ENCODE measurements at places on chromosomes 4 and X.

DNA sequence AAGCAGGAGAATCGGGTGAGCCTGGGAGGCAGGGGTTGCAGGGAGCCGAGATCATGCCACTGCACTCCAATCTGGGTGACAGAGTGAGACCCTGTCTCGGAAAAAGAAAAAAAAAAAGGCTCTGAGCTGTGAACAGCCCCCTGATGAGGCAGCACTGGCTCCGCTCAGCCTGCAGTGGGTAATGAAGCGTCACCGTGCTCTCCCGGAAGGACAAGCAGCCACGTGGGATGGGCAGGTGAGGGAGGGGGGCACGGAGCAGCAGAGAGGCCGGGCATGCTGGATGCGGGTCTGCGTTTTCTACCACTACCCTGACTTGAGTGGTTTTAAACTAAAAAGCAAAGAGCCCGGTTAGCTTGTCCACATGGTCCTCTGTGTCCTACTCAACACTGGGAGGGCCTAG is 15.5 kb downstream of the TACC3 start:
- DNase-seq = no peak

DNA sequence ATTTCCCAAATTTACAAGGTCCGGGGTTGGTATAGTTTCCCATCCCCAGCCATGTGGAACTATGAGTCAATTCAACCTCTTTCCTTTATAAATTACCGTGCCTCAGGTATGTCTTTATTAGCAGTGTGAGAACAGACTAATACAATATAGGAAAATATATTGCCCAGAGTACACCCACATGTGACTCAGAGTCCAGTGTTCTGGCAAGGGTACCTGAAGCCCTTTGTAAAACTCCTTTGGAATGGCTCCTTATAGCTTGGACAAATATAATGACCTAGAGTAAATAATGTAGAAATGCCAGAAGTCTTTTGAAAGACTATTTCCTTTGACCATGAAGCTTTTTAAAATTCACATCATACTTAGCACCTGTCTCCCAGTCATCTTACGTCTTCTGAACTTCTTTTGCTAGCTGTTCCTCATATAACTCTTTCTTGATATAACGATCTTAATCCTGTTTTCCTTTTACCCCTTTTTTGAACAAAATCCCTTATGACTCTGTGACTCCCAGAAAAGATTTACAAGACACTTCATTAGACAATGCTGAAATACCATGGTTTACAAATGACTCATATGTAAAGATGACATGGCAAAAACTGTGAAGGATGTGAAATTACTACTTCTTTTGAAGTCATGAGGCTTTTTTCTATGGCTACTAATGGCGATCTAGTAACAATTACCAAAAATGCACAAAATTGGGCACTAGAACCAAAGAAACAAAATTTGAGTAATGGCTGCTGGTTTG is 408.9 kb downstream of the NAP1L3 start:
- no peak for DNase-seq

- DNase-seq = no peak
Measured at GRCh38 chrX:9682456-9682855, 83.2 kb downstream of the GPR143 start.

GRCh38 chrX:134591502-134591901 is 66.8 kb downstream of the PLAC1 start:
- DNase-seq = no peak

DNA sequence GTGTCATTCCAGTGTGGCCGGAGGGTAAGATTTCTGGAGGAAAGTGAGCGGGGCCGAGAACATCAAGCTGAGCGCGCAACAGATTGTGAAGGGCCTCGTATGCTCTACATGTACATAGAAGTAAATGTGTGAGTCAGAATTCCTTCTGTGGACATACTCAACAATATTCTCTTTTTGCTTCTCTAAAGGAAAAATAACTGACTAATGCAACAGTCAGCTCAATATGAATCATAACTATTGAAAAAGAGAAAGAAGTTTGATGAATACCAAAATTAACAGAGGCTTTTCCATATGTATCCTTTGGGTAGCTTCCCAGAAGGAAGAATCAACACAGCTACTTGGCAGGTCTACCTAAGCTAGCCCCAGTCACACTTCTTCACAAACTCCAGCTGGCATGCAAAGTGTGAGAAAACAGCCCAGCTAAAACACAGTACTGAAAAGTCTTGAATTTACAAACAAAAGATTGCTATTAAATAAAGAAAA is 87.5 kb upstream of the ZFP42 start:
- no peak for DNase-seq

- DNase-seq = peak; percentile 68
Measured at GRCh38 chrX:149458586-149458985, 46.5 kb downstream of the IDS start.

- DNase-seq = no peak
Measured at GRCh38 chrX:70169281-70169680, 8.0 kb upstream of the DGAT2L6 start.

DNA sequence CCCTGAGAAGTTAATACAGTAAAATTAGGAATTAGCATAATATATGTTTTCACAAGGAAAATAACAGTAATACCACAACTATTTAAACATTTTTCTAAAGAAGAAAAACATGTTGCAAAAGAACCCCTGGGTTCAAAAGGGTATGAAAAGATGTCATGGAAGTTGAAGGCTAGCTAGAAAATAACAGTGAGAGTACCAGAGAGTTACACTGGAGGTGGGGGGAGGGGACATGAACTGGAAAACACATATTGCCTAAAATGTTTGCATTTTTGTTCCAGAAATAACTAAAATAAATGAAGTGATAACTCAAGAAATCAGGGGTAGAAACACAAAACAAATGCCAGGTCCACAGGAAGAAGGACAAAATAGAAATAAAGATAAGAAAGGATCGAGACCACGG is 336.6 kb upstream of the MAD2L1 start:
- DNase-seq = no peak

DNA sequence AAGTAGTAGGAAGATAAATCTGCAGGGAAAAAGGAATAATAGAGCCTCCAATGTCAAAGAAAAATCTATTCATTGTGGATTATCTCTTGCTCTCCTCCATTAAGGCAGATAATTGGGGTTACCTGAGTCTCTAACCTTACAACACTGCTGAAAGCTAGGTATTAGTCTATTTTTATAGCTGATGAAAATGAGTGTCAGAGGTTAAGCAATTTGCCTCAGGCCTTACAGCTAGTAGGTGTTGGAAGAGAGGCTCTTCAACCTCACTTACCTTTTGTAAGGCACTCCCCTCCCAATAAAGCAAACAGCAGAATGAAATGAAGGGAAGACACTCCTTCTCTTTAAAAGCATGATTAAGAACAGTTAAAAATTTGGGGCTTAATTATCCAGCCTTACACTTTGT is 45.4 kb upstream of the GAB1 start:
- DNase-seq = no peak

GRCh38 chr4:53974561-53974960 is 89.8 kb downstream of the CHIC2 start:
- no peak for DNase-seq

DNA sequence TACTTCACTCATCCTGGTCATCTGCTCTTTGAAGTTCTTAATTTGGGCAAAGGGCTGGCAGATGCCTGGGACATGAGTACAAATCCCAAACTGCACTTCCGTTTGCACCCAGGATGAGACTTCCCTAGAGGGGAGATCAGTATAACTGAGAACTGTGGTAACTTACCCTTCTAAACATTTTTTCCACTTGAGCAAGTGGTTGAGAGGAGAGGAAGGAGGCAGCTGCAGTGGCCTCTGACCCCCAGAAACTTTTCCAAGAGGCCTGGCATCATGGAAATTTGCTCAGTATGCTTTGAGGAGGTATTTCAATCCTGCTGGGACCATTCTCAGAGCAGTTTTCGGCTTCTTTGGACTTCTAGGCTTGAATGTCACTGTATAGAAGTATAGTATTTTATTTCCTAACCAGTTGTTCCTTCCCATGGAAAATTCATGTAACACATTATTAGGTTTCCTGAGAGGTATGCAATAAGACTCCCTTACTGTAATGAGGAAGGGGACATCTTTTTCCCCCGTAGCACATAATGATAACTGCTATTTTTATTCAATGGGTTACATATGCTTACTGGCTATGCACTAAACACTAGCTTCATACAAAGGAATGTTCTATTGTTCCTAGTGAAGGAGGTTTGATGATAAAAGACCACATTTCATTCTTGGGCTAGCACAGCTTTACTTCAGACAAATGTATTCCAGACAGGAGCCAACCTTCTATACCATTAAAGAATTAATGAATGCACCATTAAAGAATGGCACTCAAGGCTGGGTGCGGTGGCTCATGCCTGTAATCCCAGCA is 129.3 kb downstream of the SHROOM3 start:
- DNase-seq = no peak

- DNase-seq = peak; percentile 45
Measured at GRCh38 chr4:147984065-147984777, 252.3 kb downstream of the ARHGAP10 start.

- no peak for DNase-seq
Measured at GRCh38 chr4:6352031-6352692, 82.5 kb downstream of the WFS1 start.

- DNase-seq = no peak
Measured at GRCh38 chr4:115272185-115272584, 158.8 kb upstream of the NDST4 start.

DNA sequence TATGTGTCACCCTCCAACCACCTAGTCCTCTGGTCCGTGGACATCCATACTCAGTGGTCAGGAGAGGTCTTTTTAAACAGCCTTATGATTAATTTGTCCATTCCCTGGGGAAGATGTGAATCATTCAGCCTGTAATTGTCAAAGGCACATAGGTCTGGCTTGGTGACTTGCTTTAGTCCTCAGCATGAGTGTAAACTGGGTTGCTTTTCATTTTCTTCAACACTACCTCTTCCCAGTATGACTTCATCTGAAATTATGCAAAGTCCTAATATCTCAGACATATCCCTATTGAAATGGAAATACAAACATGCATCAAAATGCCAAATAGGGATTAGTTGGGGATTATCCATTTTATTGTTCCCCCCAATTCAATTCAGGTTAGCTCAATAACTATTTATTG is 208.3 kb upstream of the AMOT start:
- no peak for DNase-seq

- peak; percentile 55 for DNase-seq
Measured at GRCh38 chrX:45801554-45801953, 600.9 kb upstream of the DIPK2B start.

DNA sequence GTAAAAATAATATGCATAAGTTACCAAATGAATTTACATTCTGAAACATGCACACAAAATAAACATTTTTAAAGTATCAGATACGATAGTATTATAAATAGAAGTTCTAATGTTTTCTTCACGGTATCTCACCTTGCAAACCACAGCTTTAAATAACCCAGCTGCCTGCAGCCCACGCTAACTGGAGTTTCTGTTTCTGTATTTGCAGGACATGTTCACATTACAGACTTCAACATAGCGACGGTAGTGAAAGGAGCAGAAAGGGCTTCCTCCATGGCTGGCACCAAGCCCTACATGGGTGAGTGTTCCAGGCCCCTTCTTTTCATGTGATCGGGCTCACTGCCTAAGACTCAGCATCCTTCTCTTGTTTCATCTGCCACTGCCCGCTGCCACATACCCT is 291.7 kb downstream of the EVC2 start:
- no peak for DNase-seq

DNA sequence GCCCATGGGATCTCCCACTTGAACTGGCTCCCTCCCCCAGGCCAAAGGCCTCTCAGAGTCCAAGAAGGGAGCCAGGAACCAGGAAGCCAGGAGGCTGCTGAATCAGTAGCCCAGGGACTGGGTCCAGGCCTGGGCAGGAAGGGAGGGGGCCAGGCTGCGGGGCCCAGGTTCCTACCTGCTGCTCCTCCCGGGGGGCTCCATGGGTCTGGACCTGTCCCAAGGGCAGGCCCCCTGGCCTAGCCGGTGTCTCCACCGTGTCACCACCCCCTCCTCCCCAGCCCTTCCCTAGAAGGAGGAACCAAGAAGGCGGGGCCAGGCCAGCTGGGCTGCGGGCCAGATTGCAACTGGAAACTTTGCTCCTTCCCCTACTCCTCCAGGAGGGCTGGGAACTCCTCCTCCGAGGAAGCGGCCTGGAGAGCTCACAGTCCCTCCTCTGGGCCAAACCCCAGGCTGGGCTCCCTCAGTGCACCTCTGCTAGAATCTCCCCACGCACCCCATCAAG is at the start of gene IQSEC2:
IQSEC2 (minus strand) TSS at position 264 of the 502 bp plus-strand sequence.
- peak; percentile 44 for DNase-seq

GRCh38 chr4:174538876-174539250 is 16.6 kb upstream of the HPGD start:
- no peak for DNase-seq

DNA sequence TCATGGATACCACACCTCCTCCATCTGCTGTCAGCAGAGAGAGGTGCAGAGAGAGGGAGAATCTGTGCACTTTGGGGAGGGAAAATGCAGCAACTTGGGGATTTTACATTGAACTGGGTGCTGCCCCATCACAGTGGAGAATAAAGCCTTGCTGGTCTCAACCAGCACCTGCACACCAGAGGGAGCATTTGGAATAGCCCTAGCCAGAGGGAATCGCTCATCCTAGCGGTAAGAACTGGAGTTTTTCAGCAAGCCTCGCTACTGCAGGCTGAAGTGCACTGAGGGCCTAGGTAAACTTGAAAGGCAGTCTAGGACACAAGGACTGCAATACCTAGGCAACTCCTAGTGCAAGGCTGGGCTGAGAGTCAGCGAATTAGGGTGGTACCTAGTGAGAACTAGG is 148.7 kb downstream of the KDR start:
- DNase-seq = no peak

- no peak for DNase-seq
Measured at GRCh38 chr4:8000721-8001491, 61.2 kb upstream of the AFAP1 start.

GRCh38 chr4:78324625-78325024 is 226.9 kb upstream of the ANXA3 start:
- DNase-seq = no peak

- DNase-seq = peak; percentile 74
Measured at GRCh38 chr4:44629280-44629866, 22.1 kb downstream of the YIPF7 start.

- no peak for DNase-seq
Measured at GRCh38 chrX:68113837-68114572, 319.3 kb downstream of the OPHN1 start.

DNA sequence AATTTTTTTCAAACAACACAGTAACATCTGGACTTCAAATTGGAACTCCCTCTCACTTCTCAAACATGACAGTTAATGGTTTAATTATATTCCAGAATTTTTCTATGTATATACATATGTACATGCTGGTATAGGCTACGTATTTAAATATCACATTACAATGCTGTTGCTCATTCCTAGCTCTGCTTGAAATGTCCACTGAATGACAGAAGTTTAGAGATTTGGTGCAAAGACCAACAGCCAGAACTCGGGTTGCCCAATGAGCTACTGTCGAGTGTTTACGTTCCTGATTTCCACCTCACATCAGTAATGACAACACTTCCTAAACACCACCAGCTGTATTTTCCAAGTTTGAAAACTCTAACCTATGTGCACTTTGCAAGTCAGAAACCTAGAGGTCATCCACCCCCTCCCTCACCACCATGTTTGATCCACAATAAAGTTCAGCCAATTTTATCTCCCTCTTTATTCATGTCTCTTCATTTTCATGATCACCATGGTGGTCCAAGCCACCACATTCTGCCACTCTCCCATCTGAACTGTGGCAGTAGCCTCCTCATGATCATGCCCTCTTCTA is 49.3 kb upstream of the RPL34 start:
- DNase-seq = no peak

Data from hematopoietic multipotent progenitor cell treated with erythropoietin and hydrocortisone succinate and interleukin-3 and kit ligand, for 8 days (in vitro differentiated cells).